ENCODE measurements at places on chromosomes 12 and 14. TPM values are rescaled to one million over a fixed set of nuclear protein-coding genes. Genes with fewer than 3 reads are reported as not detected.

DNA sequence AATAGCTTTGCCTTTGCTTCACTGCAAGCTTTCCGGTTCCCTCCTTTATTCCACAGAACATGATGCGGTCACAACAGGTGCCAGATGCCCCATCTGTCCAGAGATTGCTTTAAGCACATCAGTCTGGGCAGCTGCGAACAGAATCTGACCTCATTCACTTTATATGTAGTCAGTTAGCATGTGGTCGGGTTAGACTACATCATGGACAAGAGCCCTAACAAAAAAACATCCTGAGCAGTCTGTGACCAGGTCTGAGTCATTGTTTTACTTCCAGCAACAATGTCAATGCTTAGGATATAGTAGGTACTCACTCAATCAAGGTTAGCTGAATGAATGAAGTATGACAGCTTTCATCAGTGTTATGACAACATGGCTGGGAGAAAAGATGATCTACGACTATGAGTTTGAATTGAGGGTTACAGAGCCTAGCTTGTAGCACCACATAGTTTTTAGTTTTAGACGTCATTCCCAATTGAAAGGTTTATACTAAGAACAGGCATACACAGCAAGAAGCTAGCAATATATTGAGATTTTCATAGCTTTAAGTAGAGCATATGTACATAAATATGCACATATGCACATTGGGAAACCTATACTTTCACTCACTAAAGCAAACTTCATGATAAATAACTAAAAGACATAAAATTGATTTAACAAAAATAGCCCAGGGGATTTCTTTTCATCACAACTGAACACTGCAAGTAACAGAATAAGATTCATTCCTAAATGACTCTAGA is 64.2 kb upstream of the TMCC3 start:
- no peak for DNase-seq

IL25 gene
- total RNA-seq = not detected

DCN gene
- total RNA-seq = not detected

- no peak for DNase-seq
These were observed 57.8 kb downstream of the TMEM117 start for GRCh38 chr12:43893670-43894069.

SLC10A1 gene
- not detected for total RNA-seq

DNA sequence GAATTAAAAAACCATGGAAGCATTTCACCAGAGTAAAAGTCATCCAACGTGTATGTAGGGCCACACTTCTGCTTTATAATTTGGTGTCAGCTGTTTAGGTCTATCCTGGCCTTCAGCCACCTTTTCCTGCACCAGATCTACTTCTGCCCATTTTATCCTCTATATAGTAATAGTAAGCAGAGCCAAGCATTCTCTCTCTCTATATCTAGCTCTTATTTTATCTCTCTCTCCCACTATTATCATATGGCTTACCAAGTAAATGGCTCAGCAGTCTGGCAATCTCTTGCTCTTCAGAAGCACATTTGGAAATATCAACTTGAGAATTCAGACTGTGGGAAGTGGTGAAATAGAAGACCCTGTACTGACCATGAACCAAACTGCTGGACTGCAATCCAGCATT is 84.1 kb upstream of the FKBP4 start:
- no peak for DNase-seq

- no peak for DNase-seq
These were observed 841.1 kb downstream of the TMTC2 start for GRCh38 chr12:83527810-83528209.

- DNase-seq = no peak
These were observed 86.9 kb downstream of the DACT1 start for GRCh38 chr14:58724702-58725101.

GRCh38 chr14:100134586-100134985 is 24.9 kb downstream of the DEGS2 start:
- DNase-seq = no peak

All from activated CD8-positive, alpha-beta T cell treated with anti-CD3 and anti-CD28 coated beads, Interleukin-2, amount 10 ng/mL, durations not matched to agents 7 days and 5 days (primary cell).